Cortex of kidney (tissue), 1 donor: ENCODE measurements at places on chromosomes 4 and X.

GRCh38 chr4:123300222-123301039 lies 96.2 kb upstream of the SPRY1 start:
- DNase-seq, result no peak

GRCh38 chr4:7703688-7704087 lies 236.0 kb downstream of the AFAP1 start:
- no peak for DNase-seq

- DNase-seq, result no peak
Measured at GRCh38 chrX:118632862-118633261, 94.5 kb upstream of the IL13RA1 start.

- DNase-seq, result no peak
Measured at GRCh38 chr4:15451181-15451865, 18.4 kb upstream of the CC2D2A start.

DNA sequence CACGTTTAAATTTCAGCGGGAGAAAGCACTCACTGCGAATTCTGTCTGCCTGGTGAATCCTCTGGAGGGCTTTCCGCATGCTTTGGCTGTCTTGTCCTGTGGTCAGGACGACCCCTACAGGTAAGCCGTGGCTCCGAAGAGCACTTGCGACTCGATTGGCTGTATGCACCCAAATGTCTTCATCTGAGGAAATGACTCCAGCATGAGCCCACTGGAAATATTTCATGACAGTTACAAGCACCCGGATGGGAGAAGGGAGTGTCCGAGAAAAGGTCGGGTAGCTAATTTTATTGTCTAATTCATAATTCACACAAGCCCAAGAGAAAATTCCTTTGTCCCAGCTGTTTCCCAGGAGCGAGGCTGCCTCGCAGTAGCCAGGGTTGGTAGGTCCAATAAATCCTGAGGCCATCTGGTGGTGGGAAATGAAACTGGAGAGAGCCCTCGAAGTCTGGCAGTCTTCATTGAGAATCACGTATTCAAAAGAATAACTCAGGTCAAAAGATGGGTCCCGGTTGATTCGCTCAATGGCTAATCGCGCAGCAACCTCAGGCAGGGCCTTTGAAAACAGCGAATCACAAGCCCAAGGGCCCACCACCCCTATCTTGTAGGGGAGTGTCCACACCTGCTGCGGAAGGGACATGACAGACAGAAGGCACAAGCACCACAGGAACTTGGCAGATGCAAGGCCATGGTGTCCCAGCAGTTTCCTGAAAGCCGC lies 6.6 kb downstream of the GUCY2F start:
- no peak for DNase-seq

DNA sequence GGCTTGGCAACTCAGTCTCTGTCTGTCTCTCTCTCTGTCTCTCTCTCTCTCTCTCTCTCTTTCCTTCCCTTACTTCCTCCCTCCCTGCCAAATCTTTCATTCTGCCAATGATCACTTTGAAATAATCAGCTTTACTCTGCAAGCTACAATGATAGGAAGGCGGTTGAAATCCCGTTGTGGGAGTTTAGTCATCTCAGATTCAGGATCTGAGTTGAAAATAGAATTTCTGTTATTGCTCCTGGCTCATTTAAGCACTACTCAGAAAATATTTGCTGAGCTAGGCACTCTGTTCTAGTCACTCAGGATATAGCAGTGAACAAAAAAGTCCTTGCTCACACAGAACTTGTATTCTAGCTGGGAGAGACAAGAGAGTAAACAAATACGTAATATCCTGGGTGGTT lies 56.3 kb upstream of the DCTD start:
- DNase-seq, result no peak

GRCh38 chr4:121375262-121375661 lies 5.6 kb downstream of the QRFPR start:
- DNase-seq, result no peak

DNA sequence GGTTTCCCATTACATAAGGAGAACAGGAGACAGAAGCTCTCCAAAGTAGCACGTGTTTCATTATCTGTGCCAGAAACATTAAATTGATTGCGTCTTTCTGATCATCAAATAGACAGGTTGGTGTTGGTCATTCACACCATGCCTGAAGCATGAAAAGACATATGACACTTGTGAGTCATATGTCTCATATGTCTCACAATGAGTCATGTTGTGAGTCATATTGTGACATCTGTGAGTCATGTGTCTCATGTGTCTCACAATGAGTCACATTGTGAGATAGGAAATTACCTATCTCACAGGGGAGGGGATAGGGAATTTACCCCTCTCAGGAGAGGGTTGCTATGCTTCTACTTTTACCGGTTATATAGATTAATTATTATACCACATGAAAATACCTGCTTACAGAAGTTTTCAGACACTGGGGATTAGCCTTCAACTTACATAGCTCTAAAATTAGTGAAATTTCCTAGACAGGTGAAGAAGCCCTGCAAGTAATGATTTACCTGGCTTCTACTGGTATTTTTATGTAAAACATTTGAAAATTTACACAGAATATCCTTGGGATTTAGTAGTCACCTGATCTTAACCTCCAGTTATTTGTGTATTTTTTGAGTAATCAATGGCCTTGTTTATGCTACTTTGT lies 80.8 kb downstream of the NPFFR2 start:
- DNase-seq, result no peak

DNA sequence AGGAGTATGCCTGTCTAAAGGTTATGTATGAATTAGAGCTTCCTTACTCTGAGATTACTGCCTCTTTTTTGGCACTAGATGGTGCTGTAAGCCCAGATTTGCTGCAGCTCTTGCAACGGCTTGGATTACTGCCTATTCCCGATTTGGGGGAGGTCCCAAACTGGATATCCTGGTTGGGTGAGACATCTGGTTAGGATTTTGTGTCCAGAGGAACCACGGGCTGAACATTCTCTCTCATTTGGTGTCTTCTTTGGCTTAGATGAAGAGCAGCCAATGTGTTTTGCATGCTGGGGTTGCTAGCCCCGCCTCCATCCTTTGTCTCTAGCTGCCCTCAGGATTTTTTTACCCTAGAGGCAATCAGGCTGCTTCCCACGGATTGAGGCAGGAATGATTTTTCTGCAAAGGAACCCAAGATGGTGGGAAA lies 31.9 kb downstream of the F8A1 start:
- no peak for DNase-seq

DNA sequence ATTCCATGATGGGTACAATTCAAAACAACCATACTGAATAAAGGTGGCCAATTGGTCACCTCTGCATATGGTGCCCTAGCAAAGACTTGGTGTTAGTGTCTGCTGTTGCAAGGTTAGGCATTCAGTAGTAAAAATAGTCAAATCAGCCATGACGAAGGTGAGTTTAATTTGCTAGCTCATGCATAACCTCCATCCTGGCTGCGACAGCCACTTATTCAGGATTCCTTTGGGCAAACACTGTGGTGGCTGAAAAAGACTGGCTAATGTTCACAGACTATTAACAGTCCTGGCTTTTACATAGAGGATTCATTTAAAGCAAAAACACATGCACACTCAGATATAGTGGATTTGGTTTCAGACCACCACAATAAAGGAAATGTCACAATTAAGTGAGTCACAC lies 34.8 kb upstream of the MAP9 start:
- DNase-seq, result no peak

GRCh38 chrX:101383679-101384205 lies 2.2 kb downstream of the BTK start:
- no peak for DNase-seq

DNA sequence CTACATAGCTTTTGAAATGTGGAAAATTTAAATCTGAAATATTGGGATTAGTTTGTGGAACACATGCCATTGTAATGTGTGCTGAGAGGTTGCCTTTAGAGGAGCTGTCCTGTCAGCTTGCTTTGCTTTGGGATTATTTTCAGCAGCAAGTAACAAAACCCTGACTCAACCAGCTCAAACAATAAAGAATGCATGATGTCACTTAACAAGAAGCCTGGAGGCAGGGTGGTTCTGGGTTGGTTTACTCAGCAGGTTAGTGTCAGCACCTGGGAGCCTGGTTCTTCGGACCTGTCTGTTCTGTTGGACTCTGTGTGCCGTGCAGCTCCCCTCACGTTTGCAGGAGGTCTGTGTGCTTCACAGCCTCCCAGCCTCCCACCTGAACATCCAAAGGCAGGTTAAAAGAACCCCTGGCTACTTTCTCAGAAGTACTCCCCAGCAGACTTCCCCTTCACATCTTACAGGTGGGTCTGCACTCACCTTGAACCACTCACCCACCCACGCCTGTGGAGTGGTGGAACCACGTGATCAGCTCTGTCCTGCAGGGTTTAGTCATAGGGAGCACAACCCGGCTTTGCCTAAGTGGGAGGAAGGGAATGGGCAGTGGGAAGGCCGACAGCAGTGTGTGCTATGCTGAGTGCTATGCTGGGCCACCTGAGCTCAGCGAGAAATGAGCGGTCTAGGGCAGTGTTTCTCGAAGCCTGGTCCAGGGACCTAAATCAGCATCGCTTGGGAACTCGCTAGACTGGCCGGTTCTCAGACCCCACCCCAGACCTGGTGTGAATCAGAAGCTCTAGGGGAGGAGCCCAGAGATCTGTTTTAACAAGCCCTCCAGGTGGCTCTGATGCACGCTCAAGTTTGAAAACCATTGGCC lies 20.4 kb downstream of the TMEM131L start:
- no peak for DNase-seq

DNA sequence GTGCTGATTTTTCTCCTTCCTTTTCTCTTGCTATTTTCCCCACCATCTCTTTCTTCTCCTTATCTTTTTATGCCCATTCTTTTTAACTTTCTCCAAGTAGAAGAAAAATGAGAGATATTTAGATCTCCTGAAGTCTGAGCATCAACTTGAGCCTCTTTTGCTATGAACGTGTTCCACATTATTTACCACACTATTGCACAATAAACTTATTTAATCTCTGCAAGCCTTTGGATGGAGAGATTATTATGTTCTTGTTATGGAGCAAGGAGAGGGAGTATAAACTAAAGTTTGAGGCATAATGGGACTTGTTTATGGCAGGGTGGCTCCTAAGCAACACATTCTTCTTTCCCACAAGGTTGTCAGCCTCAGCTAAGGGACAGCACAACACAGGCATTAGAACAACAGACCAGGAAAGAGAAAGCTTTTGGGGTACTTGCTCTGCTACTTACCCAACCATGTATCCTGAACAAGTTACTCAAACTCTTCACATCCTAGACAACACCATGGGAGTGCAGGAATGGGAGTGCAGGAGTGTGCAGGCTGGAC lies 365.5 kb upstream of the BOD1L1 start:
- no peak for DNase-seq

GRCh38 chr4:2651998-2652397 lies 104.1 kb downstream of the TNIP2 start:
- DNase-seq, result no peak

- DNase-seq, result no peak
Measured at GRCh38 chr4:24489870-24490269, 94.5 kb downstream of the DHX15 start.

- DNase-seq, result no peak
Measured at GRCh38 chrX:134626434-134626833, 31.8 kb downstream of the PLAC1 start.

DNA sequence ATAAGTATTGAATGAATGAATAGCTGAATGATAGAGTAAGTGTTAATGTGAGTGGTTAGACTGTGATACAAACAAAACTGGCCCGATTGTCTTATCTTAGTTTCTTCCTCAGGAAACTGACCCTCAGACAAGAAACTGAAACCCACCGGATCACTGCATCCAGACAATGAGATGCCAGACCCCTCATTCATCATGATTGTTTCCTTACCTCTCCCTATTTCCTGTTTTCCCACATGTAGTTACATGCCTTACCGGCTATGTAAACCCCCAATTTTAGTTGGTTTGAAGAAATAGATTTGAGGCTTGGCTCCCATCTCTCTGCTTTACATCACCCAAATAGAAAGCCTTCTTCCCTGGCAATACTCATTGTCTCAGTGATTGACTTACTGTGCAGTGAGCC lies 218.9 kb upstream of the PPP1R2C start:
- no peak for DNase-seq

DNA sequence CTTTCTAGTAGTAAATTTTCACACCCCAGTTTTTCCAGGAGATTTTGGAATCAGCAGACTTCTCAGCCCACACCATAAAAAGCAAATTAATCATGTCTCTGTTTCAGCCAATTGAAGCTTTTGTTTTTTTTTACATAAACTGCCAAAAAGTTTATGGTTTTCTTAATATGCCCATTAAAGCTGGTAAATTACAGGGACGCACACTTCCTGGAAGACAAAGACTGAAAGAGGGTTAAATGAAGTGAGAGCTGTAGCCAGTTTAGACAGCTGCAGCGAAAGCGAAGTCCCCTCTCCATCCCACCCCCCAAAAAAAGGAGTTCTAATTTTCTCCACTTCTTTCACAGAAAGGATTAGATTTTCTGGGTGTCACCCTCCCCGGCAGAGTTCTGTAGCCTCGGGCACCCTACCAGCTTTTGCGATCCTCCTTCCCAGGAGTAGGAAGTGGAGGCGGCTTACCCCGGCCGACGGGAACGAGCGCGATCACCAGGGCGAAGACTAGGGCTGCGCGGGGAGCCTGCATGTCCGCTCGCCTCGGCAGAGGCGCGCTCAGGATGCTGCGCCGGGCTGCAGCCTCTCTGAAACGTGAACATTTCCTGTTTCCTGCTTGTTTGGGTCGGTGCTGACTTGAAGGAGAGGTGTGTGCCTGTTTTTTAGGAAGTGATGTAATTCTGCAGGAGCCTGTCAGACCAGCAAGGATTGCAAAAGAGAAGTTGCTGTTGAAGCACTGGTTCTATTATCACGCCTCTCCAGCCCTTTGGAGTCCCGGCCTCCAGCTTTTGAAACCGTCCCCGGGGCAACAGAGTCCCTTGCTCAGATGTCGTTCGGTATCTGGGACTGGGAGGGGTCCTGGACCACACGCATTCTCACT lies at the start of gene TMEM154:
Gene TMEM154, minus strand, starts transcription at position 584 of the 868 bp plus-strand sequence. Its CDS starts 64 bp downstream, at position 520.
- DNase-seq, result no peak

DNA sequence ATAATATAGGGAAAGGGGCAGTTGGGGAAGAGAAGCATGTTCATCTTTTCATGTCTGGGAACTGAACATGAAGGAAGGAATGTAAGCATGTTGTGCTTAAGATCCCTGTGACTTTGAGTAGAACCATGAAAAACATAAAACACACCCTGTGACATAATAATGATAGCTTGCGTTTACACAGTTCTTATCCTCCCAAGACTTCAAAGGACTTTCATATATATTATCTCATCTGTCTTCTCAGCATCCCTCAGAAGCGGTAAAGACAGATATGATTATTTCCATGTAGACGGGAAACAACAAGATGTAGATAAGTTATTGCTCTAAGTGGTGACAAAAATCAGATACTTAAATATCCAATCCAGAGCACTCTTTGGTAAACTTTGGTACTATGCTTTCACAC lies 3.3 kb upstream of the SH3RF1 start:
- DNase-seq, result no peak

- DNase-seq, result no peak
Measured at GRCh38 chr4:1766106-1767060, 26.7 kb upstream of the FGFR3 start.

GRCh38 chr4:172813359-172813923 lies 355.2 kb upstream of the GALNT7 start:
- DNase-seq, result no peak

- DNase-seq, result no peak
Measured at GRCh38 chrX:38175139-38175538, 45.5 kb downstream of the SRPX start.

- no peak for DNase-seq
Measured at GRCh38 chrX:115067812-115068211, 50.4 kb upstream of the IL13RA2 start.
